Ammon's horn (tissue), 1 donor: ENCODE measurements at places on chromosomes 4 and X.

DNA sequence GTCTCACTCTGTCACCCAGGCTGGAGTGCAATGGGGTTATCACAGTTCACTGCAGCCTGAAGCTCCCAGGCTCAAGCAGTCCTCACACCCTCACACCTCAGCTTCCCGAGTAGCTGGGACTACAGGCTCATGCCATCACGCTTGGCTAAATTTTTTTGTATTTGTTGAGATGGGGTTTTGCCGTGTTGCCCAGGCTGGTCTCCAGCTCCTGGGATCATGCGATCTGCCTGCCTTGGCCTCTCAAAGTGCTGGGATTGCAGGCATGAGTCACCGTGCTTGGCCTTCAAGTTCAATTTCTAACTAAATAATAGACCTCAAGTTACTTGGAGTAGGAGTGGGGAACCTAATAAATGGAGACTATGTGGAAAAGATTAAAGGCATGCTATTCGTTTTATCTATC lies 48.9 kb downstream of the MND1 start:
- no peak for DNase-seq

GRCh38 chrX:2401590-2402360 lies 99.0 kb downstream of the DHRSX start:
- peak; percentile 40 for DNase-seq

GRCh38 chrX:69539437-69539836 lies 35.3 kb downstream of the NALF2 start:
- no peak for DNase-seq

- no peak for DNase-seq
These were observed 49.2 kb downstream of the ANAPC10 start for GRCh38 chr4:145048817-145049216.

DNA sequence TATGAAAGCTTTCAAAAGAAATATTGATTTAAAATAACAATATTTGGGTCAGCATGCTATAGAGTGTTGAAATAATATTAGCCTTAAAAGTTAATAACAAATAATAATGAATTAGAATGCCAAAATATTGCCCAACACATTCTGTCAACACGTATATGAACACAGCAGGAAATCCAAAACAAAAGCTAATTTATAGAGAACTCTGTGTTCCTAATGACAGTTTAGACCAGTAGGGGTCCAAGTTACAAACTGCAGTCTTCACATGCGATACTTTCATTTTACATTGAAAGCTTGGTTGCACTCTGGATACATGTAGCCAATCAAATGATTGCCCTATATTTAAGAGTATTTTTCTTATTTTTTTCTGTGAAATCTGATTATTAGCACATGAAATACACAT lies 274.4 kb downstream of the DCTD start:
- no peak for DNase-seq

DNA sequence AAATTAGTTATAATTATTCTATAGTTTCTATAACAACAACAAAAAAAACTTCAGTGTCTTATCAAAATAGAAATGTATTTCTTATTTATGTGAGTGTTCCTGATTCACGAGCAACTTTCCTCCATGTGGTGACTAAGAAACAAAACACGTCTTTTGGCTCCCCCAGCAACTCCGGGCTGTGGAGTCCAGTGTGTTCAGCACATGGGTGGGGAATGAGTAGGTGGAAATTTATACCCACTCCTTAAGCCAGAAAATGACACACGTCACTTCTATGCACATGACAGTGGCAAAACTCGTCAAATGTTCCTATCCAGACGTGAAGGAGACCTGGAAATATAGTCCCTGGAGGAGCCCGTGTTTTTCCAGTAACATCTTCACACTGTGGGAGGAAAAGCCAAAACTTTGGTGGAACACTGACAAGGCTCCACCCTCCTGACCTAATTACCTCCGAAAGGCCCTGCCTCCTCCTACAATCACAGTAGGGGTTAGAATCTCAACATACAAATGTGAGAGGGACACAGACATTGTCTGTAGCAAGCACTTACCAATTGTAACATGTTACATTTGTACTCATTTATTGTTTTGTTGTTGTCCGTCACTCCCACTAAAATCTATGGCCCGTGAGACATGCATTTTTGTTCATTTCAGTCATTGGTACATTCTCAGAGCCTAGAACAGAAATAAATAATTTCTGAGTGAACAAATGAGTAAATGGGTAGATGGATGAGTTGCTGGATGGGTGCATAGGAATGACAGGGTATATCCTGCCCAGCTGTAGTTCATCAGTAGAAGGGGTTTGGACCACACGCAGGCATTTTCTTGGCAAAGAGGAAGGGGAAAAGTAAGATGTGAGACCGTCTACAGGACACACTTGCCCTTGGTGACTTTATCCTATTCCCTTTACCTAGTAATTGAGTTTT lies 605.8 kb upstream of the TENM3 start:
- no peak for DNase-seq
